Activated T-cell treated with anti-CD3 and anti-CD28 coated beads for 48 hours (primary cell): ENCODE measurements at places on chromosomes 12 and 14.
A peak's percentile ranks its signal among the peaks of the same experiment; 100 is the strongest.

DNA sequence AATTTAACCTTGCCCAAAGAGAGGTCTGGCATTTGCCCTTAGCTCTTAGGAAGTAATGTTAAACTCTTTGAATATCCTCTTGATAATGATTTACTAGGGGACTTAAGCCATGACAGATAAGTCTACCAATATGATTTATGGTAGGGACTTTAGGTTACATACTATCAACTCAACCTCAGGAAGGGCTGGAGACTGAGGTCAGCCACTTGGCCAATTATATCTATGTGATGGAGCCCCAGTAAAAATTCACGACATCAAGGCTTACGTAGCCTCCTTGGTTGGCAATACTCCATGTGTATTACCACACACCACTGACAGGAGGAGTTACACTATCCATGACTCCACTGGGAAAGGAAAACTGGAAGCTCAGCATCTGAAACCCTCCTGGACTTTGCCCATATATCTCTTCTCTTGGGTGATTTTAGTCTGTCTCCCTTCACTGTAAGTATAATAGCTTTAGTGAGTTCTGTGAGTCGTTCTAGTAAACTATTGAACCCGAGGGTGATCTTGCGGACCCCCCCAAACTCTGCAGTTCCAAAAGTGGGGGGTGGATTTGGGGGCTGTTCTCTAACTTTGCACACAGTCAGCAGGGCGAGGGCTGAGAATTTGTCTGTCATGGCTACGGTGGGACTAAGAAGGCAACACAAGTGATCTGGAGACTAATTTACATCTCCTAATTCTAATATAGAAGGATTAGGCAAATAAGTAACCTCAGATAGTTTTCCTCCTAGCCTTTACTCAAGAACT, 62.3 kb downstream of the R3HDM2 start:
- DNase-seq: no peak

GRCh38 chr12:91335699-91336098, 153.1 kb upstream of the DCN start:
- no peak for DNase-seq

DNA sequence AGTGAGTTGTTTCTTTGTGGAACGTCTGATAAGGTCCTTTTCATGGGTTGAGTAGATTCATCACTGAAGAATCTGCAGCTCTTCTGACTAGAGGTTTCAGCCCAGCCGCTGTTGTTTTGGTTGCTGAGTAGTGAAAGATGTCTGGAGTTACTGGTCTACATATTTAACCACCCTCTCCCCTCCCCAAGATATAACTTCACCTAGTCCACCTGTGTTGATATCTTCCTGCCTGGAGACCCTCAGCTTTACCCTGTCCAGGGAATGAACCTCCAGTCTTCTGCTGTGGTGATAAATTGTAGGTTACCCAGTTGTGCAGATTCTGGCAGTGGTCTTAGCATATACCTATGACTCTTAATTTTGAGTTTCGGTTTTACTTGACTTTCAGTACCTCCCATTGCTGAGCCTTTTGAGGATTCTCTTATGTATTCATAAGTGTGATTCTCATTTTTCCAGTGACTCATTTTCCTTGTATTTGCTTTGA, 62.9 kb downstream of the CCDC91 start:
- peak; percentile 37 for DNase-seq

GRCh38 chr12:121005346-121005815, 10.9 kb downstream of the C12orf43 start:
- peak; percentile 50 for DNase-seq

DNA sequence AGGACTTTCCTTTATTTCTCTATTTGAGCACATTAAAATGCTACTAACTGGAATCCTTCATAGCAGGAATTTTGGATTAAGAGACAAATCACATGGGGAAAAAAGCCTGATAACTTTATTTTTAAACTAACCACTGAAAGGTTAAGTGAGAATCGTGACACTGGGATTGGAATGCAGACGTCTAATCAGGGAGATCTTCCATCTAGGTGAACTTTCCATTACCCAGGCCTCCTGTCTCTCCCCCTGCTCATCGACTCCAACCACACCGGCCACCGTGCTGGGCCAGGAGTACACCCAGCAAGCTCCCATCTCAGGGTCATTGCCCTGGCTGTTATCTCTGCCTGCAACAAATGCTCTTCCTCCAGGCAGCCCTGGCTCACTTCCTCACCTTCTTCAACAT, 19.0 kb downstream of the PTGER2 start:
- DNase-seq: no peak

GRCh38 chr12:31485571-31485970, 105.4 kb downstream of the DENND5B start:
- DNase-seq: no peak

GRCh38 chr12:84135586-84136279, 776.9 kb downstream of the SLC6A15 start:
- DNase-seq: no peak

GRCh38 chr12:29943683-29944082, 159.9 kb upstream of the TMTC1 start:
- DNase-seq: no peak

DNA sequence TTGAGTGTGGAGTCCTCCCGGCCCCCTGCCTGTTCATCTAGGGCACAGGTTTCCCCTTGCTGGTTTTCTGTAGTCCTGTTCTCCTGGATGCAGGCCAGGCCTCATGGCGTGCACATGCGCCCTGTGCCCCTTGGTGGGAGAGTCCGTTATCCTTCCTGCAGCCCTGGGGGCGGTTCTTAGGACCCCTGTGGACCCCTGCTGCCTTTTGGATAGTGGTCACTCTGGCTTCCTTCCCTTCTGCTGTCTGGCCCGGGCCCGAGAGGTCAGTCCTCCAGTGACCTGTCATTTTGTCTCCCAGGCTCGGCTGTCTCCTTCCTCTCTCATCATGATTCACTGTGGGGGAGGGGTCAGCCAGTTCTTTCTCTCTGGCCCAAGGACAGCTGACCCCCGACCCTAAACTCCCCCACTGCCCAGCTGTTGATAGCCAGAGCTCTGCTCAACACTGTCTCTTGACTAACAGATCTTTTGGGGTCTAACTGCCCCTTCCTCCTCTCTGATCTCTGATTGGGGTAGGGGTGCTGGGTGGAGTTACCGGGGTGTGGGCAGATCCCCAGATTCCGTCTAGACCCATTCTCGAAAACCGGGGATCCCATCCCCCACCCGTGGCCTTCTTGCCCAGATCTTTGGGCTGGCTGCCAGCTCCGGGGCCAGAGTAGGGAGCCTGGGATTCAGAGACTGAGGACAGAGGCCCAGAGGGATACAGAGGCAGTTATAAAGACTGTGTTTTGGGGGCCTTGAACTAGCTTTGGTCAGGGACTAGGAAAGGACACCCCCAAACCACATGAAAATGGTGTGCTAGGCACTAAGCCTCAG, 7.0 kb downstream of the CCND2 start:
- no peak for DNase-seq

GRCh38 chr14:59343585-59343984, 121.6 kb downstream of the GPR135 start:
- DNase-seq: no peak

GRCh38 chr12:18217966-18218365, 43.4 kb upstream of the PIK3C2G start:
- no peak for DNase-seq

DNA sequence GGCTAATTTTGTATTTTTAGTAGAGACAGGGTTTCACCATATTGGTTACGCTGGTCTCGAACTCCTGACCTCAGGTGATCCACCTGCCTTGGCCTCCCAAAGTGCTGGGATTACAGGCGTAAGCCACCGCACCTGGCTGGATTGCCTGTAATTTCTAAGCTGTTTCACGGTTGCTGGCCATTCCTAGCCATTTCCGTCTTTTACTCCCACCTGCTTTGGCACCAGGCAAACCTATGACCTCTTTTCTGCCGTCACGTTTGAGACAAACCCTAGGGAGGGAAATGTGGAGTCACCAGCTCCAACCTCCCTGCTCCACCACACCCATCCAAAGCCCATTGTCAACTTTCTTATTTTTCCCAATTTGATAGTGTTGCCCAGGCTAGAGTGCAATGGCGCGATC, 1.2 kb downstream of the GPR132 start:
- no peak for DNase-seq

DNA sequence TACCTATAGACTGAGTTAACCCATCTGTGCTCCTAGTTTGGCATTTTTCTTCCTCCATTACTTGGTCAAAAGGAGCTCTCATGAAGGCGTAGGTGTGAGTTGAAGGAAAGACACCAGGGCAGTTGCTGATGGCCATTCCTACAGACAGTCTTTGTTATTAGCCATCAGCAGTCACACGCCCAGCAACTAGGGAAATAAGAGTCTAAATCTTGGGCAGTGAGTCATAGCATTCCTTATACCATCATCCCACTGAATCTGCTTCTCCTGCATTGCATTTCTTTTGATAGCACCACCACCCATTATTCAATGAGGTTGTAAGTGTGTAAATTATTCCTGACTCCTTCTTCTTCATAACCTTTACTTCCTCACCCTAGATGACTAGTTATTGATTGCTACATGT, 150.9 kb upstream of the IGF1 start:
- no peak for DNase-seq

DNA sequence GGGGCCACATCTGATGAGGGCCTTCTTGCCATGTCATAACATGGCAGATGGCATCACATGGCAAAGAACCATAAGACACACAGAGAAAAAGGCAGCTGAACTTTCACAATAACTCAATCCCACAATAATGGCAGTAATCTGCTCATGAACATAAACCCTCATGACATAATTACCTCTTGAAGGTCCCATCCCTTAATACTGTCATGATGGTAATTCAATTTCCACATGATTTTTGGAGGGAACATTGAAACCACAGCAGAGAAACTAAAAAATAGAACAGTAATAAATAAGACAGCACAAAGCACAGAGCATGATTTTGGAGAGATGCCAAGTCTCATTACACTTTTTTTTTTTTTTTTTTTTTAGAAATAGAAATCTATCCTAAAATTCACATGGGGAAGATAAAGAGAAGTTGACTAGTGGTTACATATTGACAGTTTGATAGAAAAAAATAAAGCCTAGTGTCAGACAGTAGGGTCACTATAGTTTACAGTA, 61.8 kb upstream of the ATF7IP start:
- DNase-seq: no peak

DNA sequence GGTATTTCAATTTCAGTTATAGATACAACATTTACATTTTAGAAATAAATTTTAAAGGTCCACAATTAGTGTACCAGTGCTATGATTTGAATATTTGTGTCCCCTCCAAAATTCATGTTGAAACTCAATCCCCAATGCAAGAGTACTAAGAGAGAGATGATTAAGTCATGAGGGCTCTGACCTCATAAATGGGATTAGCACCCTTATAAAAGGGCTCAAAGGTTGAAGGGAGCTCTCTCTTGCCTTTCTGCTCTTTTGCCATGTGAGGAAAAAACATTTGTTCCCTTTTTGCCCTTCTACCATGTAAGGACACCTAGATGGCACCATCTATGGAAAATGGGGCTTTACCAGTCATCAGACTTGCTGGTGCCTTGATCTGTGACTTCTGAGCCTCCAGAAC, 25.8 kb upstream of the CNOT2 start:
- DNase-seq: no peak

- no peak for DNase-seq
Measured at GRCh38 chr12:28035500-28035899, 63.0 kb upstream of the PTHLH start.

- no peak for DNase-seq
Measured at GRCh38 chr14:105421723-105422615, 2.3 kb downstream of the MTA1 start.
